Activated naive CD8-positive, alpha-beta T cell treated with anti-CD3 and anti-CD28 coated beads, Interleukin-2, amount 10 ng/mL, durations not matched to agents 7 days and 5 days (primary cell): ENCODE measurements at places on chromosomes 4 and X.

GRCh38 chrX:119266364-119266995, 30.4 kb downstream of the PGRMC1 start:
- no peak overlapping the region for H3K4me3 ChIP-seq
- H3K27me3 ChIP-seq = peaks cover 14% of the 10 kb centered on the region
- no peak for DNase-seq
- no peaks in the 10 kb centered on the region for H3K4me1 ChIP-seq
- no peak overlapping the region for H3K27ac ChIP-seq

- H3K27ac ChIP-seq = no peak overlapping the region
- H3K4me1 ChIP-seq = no peaks in the 10 kb centered on the region
- H3K4me3 ChIP-seq = no peak overlapping the region
Observed at GRCh38 chr4:3638080-3638795, 106.0 kb upstream of the LRPAP1 start.

- H3K4me1 ChIP-seq = no peaks in the 10 kb centered on the region
- no peaks in the 10 kb centered on the region for H3K27me3 ChIP-seq
- no peak within 1 kb of the TSS for H3K4me3 ChIP-seq
Observed at GRCh38 chrX:111511477-111511876, at the start of gene SERTM2. Gene SERTM2 (plus strand): TSS chrX:111511645. CDS start chrX:111518858, 7,213 bp downstream.

GRCh38 chr4:173334891-173335752, 964 bp upstream of the HMGB2 start:
- H3K27me3 ChIP-seq = peaks cover 2% of the 10 kb centered on the region
- peaks cover 34% of the 10 kb centered on the region for H3K36me3 ChIP-seq
- peaks cover 28% of the 10 kb centered on the region for H3K4me1 ChIP-seq
- peak; percentile 68 for DNase-seq
- peak overlapping the region; percentile 99 for H3K27ac ChIP-seq

- peaks cover 18% of the 10 kb centered on the region for H3K4me1 ChIP-seq
- H3K36me3 ChIP-seq = no peaks in the 10 kb centered on the region
- no peak overlapping the region for H3K27ac ChIP-seq
- H3K27me3 ChIP-seq = peaks cover 7% of the 10 kb centered on the region
- no peak overlapping the region for H3K4me3 ChIP-seq
Observed at GRCh38 chr4:10030972-10031667, 9.8 kb upstream of the SLC2A9 start.

- H3K36me3 ChIP-seq = no peaks in the 10 kb centered on the region
- DNase-seq = no peak
- H3K4me3 ChIP-seq = no peak overlapping the region
- H3K4me1 ChIP-seq = no peaks in the 10 kb centered on the region
- no peak overlapping the region for H3K27ac ChIP-seq
- no peaks in the 10 kb centered on the region for H3K27me3 ChIP-seq
Observed at GRCh38 chrX:51182545-51182944, 150.1 kb upstream of the NUDT10 start.

- no peaks in the 10 kb centered on the region for H3K27me3 ChIP-seq
- no peaks in the 10 kb centered on the region for H3K36me3 ChIP-seq
- DNase-seq = no peak
- H3K4me3 ChIP-seq = no peak overlapping the region
Observed at GRCh38 chr4:165774326-165774725, 98.7 kb upstream of the TLL1 start.
